ENCODE measurements at places on chromosomes 2 and 18.

DNA sequence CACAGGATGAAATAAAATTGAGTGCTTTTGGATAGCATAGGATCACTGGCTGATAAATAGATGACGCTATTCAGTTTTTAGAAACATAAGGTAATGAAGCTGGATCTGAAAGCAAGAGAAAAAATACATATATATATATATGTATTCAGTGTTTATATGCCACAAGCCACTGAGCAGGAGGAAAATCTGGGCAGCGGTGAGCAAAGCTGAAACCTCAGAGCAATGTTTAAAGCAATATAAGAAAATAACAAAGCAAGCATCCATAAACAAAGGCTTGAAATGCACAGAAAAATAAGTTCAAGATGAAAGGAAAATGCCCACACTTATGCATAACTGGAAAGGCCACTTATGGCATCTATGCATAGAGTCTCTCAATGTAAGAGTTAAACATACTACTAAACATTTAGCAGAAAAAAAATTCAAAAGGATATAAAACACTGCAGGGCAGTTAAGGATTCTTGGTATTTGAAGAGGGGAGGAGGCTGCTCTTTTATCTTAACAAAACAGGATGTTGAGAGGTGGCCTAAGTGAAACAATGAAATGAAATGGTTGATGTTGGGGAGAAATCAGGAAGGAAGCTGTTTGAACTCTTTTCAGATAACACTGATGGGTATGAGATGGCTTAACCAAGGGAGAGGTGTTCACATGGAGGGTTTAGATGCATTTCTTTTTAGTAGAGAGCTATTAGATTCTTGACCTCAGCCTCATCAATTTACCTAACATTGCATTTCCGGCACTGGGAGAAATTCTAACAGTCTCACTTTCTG is 129.1 kb downstream of the ARHGAP15 start:
- DNase-seq = no peak

DNA sequence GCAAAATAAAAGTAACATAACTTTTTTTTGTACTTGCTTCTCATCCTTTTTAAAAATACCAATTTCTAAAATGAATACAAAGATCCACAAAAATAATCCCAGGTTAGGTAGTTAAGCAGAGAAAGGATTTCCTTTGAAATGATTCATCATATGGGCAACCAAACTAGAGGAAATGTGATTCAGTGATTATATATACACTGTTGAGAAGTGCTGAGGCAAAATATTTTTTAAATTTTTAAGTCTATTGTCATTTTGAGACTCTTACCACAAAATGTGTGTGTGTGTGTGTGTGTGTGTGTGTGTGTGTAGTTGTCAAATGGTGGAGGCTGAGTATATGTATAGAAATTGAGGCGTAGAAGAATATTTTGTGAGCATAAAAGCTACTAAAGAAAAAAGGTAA is 1075.3 kb downstream of the LRP1B start:
- DNase-seq = no peak

- no peak for DNase-seq
These were observed 89.0 kb upstream of the ACSL3 start for GRCh38 chr2:222771832-222772231.

- DNase-seq = no peak
These were observed 192.8 kb downstream of the ZNF407 start for GRCh38 chr18:74790451-74790850.

- no peak for DNase-seq
These were observed 141.3 kb downstream of the NCK2 start for GRCh38 chr2:105886029-105886454.

All from neuronal stem cell (in vitro differentiated cells).